ENCODE measurements at places on chromosomes 1 and 21.

GRCh38 chr1:9129266-9130041, 552 bp upstream of the GPR157 start:
- no peak for DNase-seq

- no peak for DNase-seq
These were observed 49.6 kb upstream of the GOLT1A start for GRCh38 chr1:204263254-204263910.

DNA sequence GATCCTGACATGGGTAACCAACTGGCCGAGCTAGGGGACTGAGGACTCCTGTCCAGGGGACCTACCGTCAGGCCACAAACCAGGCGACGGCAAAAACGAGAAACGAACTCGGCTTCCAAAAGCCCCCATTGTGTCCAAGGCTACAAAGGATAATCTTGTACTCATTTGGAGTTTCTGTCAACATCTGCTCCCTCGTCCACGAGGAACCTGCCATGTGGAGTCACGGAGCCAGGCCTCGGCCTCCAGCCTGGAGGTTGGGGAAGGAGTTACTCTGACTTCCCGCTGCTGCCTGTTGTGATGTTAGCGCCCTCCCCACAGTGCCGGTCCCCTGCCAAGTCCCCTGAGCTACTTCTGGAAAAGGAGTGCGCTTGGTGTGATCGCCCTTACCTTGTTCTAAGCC, 7.3 kb downstream of the KRTAP10-1 start:
- DNase-seq: no peak

- no peak for DNase-seq
These were observed 3.8 kb upstream of the SELENON start for GRCh38 chr1:25795946-25796810.

GRCh38 chr1:150561974-150562445, 12.8 kb downstream of the ADAMTSL4 start:
- DNase-seq: peak; percentile 81

GRCh38 chr21:26137379-26138060, 33.0 kb downstream of the APP start:
- no peak for DNase-seq

DNA sequence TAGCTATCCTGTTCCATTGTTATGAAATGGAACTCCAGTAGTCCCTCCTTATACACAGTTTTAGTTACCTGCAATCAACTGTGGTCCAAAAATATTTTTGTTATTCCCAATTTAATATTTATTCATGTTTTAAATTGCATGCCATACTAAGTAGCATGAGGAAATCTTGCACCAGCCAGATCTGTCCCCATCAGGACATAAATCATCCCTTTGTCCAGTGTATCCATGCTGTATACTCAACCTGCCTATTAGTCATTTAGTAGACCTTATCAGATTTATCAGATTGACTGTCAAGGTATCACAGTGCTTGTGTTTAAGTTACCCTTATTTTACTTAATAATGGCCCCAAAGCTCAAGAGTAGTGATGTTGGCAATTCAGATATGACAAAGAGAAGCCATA, 207.9 kb upstream of the DMRTA2 start:
- no peak for DNase-seq

DNA sequence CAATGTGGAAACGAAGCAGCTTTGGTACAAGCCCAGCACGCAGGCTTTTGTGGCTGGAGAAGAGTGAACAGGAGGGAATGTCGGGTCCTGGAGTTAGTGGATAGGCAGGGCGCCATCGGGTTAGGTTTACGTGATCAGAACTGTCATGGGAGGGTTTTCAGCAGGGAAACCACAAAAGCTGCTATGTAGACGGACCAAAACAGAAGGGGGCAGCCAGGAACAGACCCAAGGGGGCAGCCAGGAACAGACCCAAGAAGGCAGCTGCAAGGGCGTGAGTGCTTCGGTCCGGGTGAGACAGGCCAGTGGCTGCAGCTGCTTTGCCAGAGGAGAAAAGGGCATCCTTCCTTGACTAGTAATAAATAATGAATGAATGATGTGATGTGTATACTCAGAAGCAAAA, 77.5 kb upstream of the KIF1B start:
- DNase-seq: no peak

Measured in AG04450 (cell line).